ENCODE measurements at places on chromosomes 5 and 9.

DNA sequence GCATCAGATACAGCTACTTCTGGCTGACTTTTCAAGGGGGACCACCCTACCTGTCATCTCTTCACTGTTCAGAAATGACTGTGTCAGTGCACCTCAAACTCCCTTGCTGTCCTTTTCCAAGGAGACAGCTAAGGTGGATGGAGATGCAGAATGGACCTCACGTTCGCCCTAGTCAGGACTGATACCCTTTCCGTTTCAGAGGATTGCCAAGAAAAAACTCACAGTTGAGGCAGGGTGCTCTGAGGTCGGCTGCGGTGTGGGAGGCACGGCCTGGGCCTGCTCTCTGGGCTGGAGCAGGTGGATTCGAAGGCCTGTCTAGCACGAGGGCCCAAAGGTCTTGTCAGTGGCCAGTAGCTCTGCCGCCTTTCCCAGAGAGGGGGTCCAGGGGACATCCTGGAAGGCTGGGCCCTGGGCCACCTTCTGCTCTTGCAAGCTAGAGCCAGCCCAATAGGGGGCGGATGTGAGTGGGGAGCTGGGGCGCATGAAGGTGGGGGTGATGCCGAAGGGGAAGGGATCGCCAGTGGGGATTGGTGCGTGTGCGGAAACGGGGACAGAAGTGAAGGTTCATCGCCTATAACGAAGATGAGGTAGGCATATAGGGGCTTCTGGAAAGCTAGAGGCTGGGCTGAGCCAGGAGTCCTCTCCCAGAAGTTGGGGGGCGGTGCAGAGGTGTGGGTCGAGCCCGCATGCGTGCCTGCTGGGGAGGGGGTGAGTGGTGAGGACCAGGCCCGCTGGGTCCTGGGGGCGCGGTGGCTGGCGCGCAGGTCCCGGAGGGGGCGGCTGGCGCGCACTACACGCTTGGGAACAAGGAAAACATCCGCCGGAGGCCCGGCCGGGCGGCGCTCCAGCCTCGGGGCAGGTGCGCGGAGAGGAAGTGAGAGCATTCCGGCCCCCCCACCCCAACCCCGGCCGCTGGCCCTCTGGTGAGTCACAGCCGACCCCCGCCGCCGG is 2.5 kb upstream of the MSMP start:
- DNase-seq: no peak

- peak; percentile 41 for DNase-seq
These were observed 146.7 kb downstream of the ROR2 start for GRCh38 chr9:91803151-91803940.

- DNase-seq: no peak
These were observed 6.6 kb downstream of the NINJ1 start for GRCh38 chr9:93127395-93127911.

GRCh38 chr9:129898185-129898584 is 62.9 kb downstream of the USP20 start:
- no peak for DNase-seq

- DNase-seq: peak; percentile 25
These were observed 3.9 kb downstream of the TEX53 start for GRCh38 chr9:114653556-114654159.

DNA sequence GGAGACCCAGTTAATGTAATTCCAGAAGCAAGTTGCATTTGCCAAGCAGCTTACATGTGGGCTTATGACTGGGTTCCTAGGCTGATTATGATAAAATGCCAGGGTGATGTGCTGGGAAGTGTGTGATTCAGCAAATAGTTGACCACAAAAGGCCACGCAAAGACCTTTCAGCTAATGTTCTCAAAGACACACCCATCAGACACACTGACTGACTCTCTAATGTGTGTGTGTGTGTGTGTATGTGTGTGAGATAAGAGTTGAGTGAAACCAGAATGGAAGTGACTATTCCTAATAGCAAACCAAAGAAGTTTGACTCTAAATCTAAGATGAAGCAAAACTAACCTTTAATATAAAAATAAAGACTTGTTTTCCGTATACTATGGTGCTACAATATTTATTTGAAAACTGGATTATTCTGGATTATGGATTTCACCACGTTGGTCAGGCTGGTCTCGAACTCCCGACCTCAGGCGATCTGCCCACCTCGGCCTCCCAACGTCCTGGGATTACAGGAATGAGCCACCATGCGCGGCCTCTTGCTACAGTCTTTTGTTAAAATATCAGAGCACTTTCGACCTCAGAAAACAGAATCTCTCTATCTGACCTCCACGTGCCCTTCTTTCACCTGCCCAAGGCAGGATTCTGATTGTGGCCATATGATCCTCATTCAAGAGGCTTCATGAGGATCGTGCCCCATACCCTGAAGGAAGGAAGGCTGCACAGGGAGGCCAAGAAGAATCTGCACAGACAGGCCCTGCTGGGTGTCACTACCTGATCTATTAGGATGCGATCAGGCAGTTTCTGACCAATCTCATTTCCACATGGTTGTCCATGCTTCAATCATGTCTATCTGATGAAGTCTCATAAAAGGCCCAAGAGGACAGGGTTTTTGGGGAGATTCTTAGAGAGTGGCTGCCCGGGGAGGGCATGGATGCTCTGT is 75.6 kb downstream of the USP20 start:
- DNase-seq: peak; percentile 99

GRCh38 chr5:155089643-155090042 is 76.1 kb downstream of the KIF4B start:
- no peak for DNase-seq

- no peak for DNase-seq
These were observed 5.1 kb downstream of the PKN3 start for GRCh38 chr9:128707446-128707845.

GRCh38 chr5:10563945-10564837 is at the start of gene ANKRD33B:
Gene ANKRD33B (plus strand): TSS chr5:10564070. CDS start chr5:10564468, 398 bp downstream.
- DNase-seq: no peak

DNA sequence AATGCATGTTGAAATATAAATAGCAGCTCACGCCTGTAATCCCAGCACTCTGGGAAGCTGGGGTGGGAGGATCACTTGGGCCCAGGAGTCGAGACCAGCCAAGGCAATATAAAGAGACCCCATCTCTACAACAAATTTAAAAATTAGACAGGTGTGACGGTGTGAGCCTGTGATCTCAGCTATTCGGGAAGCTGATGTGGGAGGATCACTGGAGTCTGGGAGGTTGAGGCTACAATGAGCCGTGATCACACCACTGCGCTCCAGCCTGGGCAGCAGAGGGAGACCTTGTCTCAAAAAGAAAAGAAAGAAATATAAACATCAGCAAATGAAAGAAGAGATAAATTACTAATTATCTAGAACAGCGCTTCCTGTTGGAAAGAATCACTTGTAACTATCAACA is 105.0 kb downstream of the MAPKAP1 start:
- DNase-seq: no peak

DNA sequence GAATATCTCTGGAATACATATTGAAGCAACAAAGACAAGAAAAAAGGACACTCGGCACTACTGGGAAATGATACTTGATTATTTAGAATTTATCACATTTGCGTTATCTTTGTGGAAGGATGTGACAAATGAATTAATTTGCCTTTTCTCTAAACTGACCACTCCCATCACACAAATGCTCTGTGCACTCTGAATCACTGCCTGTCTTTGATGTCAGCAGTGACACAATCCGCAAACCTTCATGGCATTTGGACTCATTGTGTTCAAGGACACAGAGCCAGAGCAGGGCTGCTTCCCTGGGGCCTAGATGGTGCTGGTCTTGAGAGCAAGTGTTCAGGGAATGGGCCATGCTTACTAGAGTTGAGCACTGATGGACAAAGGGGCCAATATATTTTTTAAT is 4.9 kb upstream of the KIF4B start:
- DNase-seq: no peak

DNA sequence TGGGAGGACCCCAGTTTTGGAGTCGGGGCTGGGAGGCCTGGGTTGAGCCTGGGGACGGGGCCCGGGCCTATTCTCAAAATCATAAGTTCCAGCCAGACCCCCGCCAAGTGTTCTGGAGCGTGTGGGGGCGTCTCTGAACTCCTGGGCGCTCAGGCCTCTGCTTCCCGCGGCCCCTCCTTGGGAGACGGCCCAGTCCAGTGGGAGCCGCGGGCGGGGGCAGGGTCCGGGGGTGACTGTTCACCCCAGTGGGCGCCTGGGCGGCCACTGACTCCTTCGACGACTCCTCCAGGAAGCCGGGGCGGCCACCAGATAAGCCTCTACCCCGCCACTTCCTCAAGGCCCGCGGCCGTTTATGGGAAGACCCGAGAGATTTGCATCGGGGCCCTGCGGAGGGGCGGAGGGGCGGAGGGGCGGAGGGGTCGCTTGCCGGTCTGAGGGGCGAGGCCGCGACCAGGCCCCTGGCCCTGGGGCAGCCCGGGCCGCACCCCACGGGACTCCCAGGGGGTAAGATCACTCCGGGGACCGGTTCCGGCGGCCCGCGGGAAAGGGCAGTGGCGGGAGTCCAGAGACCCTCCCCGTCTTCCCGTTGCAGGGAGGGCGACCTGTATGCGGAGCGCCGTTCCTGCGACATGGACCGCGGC is 655 bp downstream of the TOR4A start:
- DNase-seq: no peak

GRCh38 chr5:103428411-103428871 is 134.1 kb downstream of the NUDT12 start:
- DNase-seq: peak; percentile 84

DNA sequence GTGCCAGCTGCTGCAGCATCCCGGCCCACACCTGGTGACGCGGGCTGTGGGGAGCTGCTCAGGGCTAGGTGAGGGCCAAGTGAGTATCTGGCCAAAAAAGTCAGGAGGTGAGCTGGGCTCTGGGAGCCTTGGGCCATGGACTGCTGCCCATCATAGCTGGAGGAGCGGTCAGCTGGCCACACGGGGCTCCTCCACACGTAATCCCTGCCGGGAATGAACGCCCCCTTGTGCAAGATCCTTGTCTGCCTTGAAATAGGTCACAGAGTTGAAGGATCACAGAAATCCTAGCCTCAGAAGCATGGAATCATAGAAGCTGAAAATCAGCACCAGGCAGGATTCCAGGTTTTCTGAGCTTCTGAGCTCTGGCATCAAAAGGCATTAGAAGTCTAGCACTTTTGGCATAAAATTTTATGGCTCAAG is 16.8 kb upstream of the COL27A1 start:
- no peak for DNase-seq

DNA sequence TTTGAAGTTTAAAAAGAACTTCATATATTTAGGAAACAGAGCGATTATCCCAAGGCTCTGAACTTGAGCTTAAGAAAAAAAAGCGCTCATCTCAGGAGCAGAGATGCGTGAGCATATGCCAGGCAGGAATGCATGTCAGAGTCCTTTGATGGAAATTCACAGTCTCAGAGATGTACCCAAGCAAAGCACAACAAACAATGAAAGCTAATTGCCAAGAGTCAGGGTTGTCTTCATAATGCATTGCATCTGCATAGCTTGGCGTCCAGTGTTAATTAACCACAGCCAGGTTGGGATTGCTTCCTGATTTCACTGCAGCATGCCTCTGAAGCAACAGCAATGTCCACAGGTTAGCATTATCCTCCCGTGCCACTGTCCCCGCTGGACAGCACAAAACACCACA is 907.0 kb upstream of the DMAC1 start:
- no peak for DNase-seq

- DNase-seq: no peak
These were observed 1613.8 kb downstream of the MAT2B start for GRCh38 chr5:165119175-165119574.

DNA sequence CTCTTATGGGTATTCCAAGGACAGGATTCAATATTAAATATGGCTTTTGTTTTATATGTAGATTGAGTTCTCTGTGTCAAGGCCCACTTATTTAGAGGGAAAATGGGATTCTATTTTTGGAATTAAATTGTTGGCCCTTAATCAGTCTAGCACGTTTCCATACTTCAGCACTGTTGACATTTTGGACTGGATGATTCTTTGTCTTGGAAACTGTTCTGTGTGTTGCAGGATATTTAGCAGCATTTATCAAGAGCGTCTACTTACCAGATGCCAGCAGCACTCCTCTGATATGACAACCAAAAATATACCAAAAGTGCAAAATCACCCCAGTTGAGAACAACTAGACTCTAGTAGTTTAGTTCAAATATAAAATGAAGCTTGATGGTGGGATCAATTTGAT is 1027.0 kb upstream of the COX7C start:
- no peak for DNase-seq

GRCh38 chr5:56264417-56265025 is 31.4 kb upstream of the ANKRD55 start:
- DNase-seq: no peak

DNA sequence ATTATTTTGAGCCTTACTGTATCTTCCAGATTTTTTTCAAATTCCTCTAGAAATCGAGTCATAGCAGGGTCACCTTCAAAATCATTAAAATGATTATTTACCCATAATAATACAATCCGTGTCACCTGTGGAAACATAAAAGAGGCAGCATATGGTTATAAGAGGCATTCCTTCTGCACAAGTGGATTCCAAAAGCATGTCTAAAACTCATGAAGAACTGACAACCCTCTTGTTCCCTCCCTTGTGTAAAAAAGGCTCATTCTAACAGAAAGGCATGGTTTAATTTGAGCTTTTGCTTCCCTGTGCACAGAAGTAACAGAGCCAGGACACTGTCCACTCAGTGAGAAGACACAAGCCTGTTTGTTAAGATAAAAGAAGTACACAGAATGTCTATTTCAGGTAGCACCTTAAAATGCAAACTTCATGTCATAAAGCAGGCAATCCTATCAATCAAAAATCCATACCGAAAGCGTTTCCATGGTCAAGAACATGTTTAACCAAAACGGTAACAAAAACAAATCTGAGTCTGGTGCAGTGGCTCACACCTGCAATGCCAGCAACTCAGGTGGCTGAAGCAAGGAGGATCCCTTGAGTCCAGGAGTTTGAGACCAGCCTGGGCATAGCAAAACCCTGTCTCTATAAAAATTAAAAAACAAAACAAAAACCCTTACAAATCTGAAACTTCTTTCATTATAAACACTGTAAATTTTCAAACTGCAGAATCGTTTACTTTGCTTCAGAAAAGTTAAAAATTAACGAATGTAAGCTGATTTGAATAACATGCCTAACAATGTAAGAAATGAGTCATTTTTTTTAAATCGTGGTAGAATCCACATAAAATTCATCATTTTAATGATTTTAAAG is 139.3 kb downstream of the RAPGEF6 start:
- DNase-seq: no peak

DNA sequence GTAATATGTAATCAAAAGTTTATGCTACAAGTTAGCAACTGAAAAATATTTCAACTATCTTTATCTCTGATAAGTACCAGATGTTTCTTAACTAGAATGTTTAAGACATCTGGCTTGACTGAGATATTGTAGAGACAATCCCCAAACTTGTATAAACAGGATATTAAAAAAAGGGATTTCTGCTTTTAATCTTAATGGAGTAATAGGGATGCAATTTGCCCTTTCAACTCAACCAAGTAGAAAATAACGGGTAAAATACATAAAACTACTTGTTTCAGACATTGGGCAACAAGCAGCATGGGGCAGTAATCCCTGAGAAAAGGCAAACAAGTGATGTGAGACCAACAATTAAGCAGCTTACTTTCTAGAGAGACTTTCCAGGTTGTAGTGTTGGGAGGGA is 9.4 kb upstream of the ADAMTS12 start:
- DNase-seq: peak; percentile 69
